Right atrium auricular region (tissue), 2 donors: ENCODE measurements at places on chromosomes 13 and 19. TPM values are rescaled to one million over a fixed set of nuclear protein-coding genes. Genes with fewer than 3 reads are reported as not detected.
A peak's percentile ranks its signal among the peaks of the same experiment; 100 is the strongest.

NKG7 gene
- 1.8 TPM for total RNA-seq

DNA sequence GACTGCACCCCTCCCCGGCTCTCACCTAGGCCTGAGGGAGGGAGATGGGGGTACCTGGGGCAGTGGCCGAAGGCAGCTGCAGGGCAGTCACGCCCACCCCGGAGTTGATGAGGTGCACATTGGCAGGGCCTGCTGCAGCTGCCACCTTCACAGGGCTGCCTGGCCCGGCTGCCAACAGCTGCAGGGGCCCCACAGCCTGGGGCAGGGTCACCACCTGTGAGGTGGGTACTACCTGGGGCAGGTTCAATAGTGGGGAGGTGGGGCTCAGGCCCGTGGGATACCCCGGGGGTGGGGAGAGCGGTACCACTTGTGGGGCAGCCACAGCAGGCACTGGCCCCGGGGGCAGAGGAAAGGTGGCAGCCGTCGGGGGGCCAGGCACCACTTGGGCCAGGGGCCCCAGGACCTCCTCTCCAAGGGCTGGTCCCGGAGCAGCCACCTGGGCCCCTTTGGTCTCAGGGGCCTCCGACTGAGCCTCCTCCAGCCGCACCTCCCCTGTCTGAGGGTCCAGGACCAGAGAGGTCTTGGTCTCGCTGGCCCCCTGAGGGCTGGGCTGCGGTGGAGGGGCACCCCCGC lies 2.7 kb downstream of the SIX5 start:
- DNase-seq = no peak

DNA sequence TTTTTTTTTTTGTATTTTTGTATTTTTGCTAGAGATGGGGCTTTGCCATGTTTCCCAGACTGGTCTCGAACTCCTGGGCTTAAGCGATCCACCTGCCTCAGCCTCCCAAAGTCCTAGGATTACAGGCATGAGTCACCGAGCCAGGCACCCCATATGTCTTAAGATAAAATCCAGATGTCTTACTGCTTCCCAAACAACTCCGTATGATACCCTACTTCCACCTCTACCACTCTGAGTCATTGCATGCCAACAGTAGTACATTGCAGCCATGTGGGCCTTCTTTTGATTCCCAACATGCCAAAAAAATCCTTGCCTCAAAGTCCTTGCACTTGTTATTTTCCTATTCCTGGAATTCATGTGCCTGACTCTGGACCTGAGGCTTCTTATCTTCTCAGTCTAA lies 799.2 kb downstream of the GPC5 start:
- DNase-seq = no peak

CD22 gene
- 1.4 TPM for total RNA-seq

- DNase-seq = no peak
Measured at GRCh38 chr13:94673851-94674250, 38.5 kb downstream of the SOX21 start.

LILRA1 gene
- not detected for total RNA-seq

DNA sequence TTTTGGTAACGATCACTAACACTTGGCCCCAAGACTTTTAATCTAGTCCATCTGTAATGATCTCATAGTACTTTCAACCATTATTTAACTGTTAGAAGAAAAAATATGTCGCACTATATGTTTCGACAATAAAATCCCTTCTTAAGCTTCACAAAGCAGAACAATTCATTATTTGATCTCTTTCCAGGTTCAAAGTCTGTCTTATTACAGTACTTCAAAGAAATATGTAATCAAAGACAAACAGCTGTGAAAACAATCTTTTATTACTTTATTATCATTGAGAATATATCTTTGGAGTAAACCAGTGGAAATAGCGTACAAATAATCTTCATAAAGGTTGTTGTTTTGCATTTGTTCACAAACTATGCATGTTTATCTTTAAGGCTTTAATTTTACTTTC lies 93.5 kb downstream of the DACH1 start:
- no peak for DNase-seq

DNA sequence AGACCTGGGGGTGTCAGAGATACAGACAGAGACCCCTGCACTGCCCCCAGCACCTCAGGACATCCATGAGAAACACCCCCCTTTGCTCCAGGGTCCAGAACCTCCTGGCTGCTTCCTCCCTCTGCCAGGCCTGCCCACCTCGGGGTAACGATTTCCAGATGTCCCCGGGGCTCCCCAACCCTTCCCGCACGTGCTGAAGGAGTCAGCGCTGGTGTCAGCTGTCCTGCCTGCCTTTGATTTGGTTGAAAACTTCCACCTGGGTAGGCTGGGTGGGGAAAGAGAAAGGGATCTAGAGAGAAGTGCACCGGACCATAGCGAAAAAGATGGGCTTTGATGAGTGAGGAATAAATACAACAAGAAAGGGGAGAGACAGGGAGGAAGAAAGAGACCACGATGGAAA lies 1.5 kb upstream of the CGB7 start:
- no peak for DNase-seq

GRCh38 chr19:23312515-23312914 lies 62.3 kb upstream of the ZNF724 start:
- DNase-seq = no peak

CD177 gene
- total RNA-seq = 0.93 TPM

ELSPBP1 gene
- not detected for total RNA-seq

DNA sequence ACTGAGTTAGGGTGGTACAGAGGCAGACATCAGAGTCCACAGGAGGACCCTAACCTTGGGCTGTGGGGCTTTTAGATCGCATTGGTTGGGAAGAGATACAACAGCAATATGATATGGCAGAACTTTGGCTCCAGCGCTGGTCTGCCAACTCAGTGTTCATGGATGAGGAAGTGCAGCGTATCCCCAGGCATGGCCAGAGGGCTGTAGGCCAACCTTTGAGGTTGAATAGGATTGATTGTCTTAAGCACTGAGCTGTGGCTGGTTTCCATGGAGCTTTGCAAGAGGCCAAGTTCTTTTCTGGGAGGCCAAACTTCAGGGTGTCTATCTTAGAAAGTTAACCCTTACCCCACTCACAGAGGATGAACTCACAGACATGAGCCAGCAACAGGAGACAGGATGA lies 144.1 kb upstream of the TMTC4 start:
- DNase-seq = no peak

DNA sequence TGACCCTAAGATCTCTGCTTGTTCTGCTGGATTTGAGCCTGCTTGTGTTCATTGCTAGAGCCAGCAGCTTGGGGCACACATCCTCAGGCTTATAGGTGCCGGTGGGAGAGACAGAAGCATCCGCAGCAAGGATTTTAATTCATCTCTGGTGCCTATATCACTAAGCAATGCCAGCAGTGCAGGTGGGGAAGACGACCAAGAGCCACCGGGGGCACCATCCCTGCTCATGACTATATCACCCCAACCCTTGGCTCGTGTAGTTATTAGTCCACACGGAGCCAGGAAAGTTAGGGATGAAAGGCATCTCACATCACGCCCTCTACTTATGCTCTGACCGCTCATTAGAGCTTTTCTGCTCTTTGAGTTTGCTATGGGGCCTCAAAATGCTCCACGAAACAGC lies 298.2 kb downstream of the DCLK1 start:
- no peak for DNase-seq

DNA sequence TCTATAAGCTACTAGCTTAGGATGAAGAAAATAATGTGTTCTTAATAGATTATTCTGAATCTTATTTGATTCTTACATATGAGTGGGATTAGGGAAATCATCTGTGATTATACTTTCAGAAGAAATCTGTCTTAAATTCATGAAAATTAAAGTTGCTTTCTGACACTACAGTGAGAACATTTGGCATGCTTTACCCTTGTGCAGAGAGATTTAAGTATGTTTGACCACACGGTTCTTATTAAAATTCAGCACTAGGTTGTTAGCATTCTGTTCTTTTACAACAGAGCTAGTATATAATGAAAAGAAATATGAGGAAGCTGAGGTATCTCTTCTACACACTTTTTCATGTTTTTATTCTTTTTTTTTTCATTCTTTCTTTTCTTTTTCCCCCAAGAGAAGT lies 2723.9 kb downstream of the PCDH9 start:
- no peak for DNase-seq

GRCh38 chr13:85379433-85379832 lies 419.8 kb downstream of the SLITRK6 start:
- DNase-seq = no peak

DNA sequence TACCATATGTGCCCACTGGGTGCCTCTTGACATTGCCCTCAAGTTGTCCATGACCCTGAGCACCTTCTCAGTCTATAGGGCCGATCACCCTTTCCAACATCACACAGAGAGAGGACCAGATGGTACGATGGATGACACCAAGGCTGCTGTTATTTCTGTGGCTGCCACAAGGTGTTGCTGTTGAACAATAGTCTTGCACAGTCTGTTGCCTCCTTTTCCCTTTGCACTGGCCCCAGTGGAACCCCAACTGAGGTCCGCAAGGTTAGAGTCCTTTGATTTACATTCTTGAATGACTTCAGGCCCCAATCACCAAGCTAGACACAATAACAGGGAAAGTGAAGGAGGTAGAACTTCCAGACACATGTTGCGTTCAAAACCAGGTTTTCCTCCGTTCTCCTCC lies 52.0 kb downstream of the TINCR start:
- DNase-seq = no peak

- no peak for DNase-seq
Measured at GRCh38 chr13:110869231-110869804, 45.6 kb downstream of the ANKRD10 start.

GRCh38 chr19:2770055-2771013 lies 12.7 kb downstream of the SGTA start:
- DNase-seq = peak; percentile 80

SLC25A30 gene
- total RNA-seq = 38.4 TPM

ZSCAN5A gene
- total RNA-seq = 9.5 TPM

DNA sequence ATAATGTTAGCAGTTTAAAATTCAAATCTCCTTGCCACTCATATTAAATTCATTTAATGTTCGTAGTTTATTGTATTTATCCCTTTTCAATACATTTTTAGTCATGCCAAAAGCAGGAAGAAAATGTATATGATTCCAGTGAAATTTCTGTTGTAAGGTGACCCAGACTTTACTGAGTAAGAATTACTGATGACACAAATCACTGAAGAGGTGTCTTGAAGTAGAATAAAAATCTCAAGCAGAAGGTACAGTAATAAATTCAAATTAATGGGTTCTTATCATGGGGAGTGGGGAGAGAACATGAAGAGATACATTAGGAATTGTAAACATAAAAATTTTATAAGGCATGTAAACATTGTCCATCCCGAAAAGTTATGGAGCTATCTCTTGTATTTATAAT lies 19.9 kb downstream of the STARD13 start:
- DNase-seq = no peak

DNA sequence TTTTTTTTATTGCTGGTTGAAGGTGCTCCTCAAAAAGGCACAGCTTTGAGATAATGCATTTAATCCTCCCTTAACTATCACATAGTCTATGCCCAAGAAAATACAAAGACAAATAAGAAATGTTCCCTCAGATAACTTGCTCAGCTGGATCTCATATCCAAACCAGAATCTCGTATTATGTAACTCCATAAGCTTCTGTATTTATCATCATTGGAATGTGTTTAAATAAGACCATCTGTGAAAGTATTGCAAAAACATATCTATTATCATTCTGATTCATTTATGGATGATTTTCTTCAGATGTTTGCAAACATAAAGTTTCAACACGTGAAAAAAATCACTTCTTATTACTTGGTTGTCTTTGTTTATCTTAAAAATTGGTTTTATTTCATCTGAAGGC lies 190.9 kb downstream of the IRS2 start:
- no peak for DNase-seq

GFY gene
- total RNA-seq = not detected

- DNase-seq = no peak
Measured at GRCh38 chr13:34350671-34351070, 532.7 kb downstream of the RFC3 start.

DPF1 gene
- not detected for total RNA-seq

KLF16 gene
- total RNA-seq = 4.4 TPM

GRCh38 chr13:45847554-45848224 lies 3.9 kb downstream of the SIAH3 start:
- no peak for DNase-seq

CCNE1 gene
- 4.4 TPM for total RNA-seq

GRCh38 chr19:29855087-29855486 lies 43.3 kb downstream of the CCNE1 start:
- DNase-seq = no peak

- no peak for DNase-seq
Measured at GRCh38 chr19:10036601-10037071, 23.4 kb downstream of the RDH8 start.

DNA sequence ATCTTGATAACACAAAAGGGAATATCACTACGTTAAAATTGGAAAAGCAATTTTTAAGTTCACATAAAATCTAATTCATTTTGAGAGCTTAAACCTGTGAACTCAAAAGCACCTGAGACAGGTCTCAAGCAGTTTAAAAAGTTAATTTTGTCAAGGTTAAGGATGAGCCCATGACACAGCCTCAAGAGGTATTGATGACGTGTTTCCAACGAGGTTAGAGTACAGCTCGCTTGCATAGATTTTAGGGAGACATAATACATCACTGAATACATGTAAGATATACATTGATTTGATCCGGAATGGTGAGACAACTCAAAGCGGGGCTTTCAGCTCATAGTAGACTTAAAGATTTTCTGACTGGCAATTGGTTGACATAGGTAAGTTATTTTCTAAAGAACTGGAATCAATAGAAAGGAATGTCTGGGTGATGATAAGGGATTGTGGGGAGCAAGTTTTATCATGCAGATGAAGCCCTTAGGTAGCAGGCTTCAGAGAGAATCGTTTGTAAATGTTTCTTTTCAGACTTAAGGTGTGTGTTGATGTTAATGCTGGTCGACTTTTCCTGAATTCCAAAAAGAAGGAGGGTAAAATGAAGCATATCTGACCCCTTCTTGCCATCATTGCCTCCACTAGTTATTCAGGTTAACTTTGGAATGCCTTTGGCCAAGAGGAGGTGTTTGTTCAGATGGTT lies 2890.6 kb downstream of the PCDH9 start:
- no peak for DNase-seq

DNA sequence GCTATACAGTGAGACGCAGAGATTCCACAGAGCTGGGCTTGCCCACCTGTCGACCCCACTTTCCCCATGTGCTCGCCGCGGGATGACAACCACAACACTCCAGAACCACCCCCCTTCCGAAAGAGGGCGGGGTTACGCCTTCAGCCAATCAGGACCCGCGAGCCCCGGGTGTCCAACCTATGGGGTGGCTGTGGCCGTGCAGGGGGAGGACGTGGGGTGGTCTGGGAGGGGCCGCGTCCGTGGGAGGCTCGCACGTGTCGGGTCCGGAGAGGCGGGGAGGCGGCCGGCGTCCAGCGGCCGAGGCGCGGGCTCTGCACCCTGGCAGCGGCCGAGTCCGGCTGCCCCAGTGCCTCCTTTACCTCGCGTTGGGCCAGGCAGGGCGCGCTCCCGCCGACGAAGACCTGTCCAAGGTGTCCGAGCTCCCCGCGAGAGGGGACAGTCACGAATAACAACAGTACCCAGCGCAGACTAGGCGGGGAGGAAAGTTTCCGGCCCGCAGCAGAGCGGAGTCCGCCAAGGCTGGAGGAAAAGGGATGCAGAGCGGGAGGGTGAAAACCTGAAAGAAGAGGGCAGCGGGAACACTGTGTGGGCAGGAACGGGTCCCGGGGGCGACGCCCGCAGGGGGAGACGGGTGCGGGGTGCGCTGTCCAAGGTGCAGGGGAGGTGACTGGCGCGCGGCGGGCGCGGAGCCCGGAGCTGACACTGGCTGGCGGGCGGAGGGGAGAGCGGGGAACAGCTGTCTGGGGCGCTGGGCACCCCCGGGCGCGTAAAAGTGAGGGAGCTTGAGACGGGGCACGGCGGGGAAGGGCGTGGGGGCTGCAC lies 911 bp downstream of the ENOX1 start:
- peak; percentile 78 for DNase-seq

SIGLEC8 gene
- 0.26 TPM for total RNA-seq
